Stimulated activated CD4-positive, alpha-beta T cell treated with anti-CD3 and anti-CD28 coated beads, TNF-alpha, amount 100 ng/mL, for 4 hours (primary cell): ENCODE measurements at places on chromosomes 5 and 9.
A peak's percentile ranks its signal among the peaks of the same experiment; 100 is the strongest.

- DNase-seq = no peak
Measured at GRCh38 chr5:142782976-142783530, 12.9 kb downstream of the ARHGAP26 start.

GRCh38 chr5:33180900-33181299 lies 259.9 kb upstream of the TARS1 start:
- DNase-seq = no peak

- DNase-seq = no peak
Measured at GRCh38 chr9:5667391-5667790, 38.5 kb downstream of the RIC1 start.

DNA sequence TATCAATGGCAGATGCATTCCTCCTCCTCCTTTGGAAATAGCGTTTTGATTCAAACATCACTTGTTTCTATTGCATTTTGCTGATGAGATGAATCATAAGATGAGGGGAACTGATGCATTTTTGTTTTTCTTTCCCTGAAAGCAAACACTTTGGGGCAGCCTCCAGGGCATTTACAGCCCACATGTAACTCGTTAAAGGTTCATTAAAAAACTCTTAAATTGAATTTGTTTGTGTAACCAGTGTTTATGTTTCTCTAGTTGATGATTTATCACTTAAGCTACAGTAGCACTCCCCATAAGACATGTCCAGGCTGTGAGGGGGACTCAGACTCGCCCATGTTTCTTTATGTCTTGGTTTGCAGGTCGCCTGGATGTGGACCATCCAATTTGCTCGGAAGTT lies 246.1 kb upstream of the ANKH start:
- no peak for DNase-seq

DNA sequence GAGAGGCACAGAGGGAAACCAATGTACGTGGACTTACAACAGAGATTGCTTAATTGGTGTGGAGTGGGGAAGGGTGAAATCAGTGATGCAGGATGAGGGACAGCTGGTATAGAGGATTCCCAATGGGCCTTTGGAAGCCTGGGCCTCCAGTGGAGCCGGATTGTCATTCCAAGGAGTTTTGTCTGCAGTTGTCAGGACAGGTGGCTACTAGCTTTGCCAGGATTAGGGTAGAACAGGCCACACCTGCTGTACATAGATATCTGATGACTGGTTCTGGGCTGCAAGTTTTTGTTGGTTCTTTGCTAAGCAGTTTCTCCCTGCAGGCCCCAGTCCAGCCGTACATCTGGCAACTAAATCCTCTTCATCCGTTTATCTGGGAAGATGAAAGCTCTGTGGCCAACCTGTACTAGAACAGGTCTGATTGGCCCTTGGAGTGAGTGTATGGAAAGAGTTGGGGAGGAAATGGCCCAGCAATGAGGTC lies 4.2 kb downstream of the SKP2 start:
- no peak for DNase-seq

- no peak for DNase-seq
Measured at GRCh38 chr5:177169271-177169670, 35.7 kb downstream of the NSD1 start.

DNA sequence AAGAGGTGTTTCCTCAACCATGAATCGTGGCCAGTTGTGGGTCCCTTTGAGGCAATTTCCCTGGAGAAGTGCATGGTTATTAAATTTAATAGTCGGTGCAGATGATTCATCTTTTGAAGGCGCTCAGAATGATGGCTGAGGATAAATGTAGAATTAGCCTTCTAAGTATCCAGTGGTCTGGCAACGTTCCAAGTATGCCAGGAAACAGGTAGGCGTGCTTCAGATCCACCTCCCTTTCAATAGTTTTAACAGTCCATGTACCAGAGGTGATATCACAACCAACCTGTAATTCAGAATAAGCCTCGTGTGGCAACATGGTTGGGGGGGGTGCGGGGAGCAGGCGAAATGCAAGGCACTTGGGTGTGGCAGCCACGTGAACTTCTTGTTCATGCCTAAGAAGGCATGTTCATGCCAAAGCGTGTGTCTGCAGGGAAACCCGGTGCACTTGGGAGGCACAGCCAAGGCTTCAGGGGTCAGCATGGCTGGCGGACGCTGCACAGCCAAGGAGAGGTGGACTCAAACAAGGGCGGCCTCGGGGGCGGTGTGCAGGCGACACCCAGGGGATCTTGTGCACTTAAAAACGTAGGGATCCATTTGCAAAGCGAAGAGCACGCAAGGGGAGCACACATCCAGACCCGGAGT lies 5.2 kb upstream of the NKD2 start:
- no peak for DNase-seq

- DNase-seq = peak; percentile 87
Measured at GRCh38 chr5:95554647-95555548, at the start of the genes ARSK and SKIC3. ARSK (plus strand) TSS chr5:95555101; CDS start chr5:95555279, 178 bp downstream. SKIC3 (minus strand) TSS chr5:95554977; CDS start chr5:95547150, 7,827 bp downstream.

GRCh38 chr9:115349542-115349941 lies 231.6 kb upstream of the TNC start:
- DNase-seq = no peak

GRCh38 chr9:33619666-33620404 lies 95.8 kb downstream of the ANKRD18B start:
- DNase-seq = no peak

DNA sequence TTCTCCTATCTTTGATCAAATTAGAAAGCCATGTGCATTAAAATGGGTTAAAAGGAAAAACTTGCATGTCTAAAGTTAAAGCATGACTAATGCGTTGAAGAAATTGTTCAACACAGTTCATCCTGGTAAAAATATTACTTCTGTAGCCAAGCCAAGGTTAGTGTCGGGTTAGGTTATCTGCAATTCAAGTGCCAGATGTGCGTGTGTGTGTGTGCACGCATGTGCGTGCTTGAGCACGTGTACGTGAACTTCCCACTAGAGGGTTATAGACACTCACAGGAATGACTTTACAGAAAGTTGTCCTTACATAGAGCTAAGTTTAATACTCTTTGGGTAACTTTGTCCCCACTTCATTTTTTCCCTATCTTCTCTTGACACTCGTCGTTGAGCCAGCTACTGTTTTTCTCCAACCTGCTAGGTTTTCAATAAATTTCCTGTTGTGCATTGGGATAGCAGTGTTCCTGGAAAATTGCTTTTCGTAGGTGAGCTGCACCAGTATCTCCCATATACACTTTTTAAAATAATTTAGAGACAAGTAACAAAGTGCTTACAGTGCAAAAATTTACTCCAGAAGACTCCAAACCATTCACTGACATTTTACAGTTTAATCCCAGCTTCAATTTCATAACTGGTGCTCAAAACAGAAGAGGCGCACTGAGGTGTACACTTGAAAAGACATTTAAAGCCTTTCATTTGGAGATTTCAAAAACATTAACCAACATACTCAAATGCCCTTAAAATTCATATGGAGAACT lies 353.8 kb downstream of the NFIB start:
- no peak for DNase-seq

DNA sequence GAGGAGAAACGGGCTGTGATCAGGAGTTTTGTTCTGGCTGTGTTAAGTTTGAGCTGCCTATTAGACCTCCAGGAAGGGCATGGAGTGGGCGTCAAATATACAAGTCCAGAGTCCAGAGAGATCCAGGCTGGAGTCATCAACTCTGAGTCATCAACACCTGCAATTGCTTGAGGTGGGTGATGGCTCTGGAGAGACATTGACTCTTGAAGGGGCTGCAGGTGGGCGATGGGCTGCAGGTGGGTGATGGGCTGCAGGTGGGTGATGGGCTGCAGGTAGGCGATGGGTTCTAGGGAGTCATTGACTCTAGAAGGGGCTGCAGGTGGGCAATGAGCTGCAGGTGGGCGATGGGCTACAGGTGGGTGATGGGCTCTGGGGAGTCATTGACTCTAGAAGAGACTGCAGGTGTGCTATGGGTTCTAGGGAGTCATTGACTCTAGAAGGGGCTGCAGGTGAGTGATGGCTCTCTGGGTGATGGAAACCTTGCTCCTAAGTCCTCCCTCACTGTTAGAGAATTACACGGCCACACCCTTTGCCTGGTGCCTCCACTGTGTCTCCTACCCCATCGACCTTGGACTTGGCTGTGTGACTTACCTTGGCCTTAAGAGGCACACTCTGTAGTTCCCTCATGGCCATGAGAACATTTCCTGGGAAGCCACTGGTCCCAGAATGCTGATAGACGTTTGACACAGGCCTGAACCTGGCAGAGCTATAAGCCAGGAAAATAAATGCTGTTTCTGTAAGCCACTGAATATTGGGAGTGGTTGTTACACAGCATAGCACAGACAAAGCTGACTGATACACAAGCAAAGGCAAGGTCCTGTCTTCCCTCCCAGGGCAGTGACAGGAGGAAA lies 10.4 kb upstream of the FIBCD1 start:
- DNase-seq = no peak

DNA sequence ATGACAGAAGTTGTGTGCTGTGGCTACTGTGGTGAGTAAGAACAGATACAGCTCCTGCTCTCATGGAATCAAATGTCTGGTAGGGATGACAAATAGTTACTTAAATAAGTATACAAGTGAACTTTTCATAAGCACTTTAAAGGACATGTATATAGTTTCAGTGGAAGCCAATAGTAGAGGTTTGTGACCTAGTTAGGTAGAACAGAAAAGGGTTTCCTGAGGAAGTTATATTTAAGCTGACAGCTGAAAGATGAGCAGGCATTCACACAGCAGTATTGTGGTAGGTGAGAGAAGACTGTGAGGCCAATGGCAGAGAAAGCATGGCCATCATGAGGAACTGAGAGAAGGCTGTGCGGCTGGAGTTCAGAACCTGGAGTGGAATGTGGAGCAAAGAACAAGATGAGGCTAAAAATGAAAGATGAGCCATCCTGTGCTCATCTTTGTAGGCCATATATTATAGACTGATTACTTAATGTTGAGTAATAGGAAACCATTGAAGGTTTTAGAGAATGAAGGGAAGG lies 15.4 kb downstream of the FAM174A start:
- no peak for DNase-seq

- no peak for DNase-seq
Measured at GRCh38 chr9:133050142-133050541, 11.6 kb upstream of the CEL start.

GRCh38 chr5:147800491-147800890 lies 18.0 kb upstream of the JAKMIP2 start:
- DNase-seq = no peak

- no peak for DNase-seq
Measured at GRCh38 chr9:87622098-87622497, 103.8 kb upstream of the CTSL start.

GRCh38 chr5:31283326-31283725 lies 89.8 kb downstream of the CDH6 start:
- no peak for DNase-seq

DNA sequence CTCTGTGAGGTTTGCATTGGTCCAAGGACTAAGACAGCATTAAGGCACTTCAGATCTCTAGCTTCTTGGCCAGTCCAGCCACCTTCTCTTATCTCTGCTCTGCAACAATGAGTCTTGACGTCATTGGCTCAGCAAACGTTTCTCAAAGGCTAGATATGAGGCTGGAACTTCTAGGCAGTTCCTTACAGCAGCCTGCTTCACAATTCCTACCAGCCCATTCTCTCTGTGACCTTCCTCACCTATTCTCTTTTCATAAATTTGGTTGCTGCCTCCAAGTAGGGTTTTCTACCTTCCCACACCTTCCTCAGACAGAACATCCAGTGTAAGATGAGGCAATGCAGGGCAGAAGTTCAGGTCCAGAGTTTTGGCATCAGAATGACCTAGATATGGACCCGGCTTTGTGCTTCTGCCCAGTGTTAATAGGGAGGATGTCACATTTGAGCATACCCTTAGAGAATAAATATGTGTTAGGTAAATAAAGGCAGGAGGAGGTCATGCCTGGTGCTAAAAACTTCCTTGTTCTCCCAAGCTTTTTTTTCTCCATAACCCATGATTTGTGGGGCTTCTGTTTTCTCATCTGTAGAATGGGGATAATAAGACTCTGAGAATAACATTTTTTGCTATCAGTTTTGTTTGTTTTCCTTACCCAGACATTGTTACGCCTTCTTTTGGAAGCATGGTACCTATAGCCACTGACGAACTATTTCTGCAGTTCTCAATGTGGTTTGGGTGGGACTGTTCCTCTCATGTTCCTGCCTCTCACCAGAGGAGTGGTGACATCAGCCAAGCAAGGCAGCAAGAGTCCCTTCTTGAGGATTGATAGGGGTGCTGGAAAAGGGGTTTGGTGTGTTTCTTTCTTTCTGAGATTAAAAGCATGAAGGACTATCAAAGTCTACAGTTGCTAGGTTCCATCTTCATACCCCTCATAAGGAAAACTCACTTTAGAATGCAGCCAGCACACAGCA lies 220.6 kb upstream of the TRIM32 start:
- no peak for DNase-seq

DNA sequence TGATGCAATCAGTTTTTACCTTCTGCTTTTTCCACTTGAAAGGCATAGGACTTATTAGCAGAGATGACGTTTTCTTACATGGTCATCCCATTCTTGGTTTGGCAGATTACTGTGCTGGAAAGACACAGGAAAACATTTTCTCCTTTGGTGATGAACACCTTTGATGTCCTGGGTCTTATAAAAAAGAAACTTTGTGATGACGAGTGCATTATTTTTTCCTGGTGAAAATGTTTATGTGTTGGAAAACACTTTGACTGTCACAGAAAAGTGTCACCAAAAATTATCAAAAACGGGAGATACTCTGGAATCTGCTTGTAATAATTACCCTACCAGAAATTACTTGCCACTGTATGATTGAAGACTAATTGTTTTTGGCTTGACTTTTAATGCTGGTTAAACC lies 2020.9 kb downstream of the MAT2B start:
- no peak for DNase-seq

DNA sequence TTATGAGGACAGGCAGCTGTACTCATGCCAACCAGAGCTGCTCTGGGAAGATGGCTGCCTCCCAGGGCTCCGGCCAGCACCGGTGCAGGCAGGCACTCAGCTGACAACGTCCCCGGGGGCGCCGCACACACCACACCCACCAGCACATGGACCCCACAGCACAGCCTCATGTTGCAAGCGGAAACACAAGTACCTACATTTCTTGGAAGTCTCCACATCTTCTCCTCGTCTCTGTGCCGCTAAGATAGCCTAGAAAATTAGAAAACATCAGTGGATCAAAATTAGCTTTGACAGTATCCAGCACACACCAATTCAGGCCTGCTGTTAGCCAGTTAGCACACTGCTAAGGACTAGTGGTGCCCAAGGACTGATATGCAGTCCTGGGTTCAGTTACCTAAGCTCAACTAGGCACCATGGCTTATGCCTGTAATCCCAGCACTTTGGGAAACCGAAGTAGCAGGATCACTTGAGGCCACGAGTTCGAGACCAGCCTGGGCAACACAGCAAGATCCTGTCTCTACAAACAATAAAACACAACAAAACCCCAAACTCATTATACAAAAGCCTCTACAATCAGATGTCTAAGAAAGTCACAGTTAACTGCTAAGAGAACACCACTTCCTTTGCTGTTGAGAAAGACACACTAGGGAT lies 2.4 kb downstream of the EDF1 start:
- no peak for DNase-seq

DNA sequence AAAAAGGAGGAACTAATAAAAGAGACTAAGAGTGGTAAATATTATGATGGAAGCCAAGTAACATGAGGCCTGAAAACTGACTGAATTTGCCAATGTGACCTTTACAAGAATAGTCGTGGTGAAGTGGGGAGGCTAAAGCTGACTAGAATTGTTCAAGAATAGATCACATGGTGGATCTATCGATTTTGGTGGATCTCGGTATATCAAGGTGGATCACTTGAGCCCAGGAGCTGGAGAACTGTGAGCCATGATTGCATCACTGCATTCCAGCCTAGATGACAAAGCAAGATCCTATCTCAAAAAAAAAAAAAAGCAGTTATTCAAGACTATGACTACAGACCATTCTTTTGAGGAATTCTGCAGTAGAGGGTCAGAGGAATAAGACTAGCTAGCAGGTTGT lies 15.1 kb downstream of the ERMP1 start:
- no peak for DNase-seq

GRCh38 chr5:91950328-91950727 lies 567.2 kb upstream of the ARRDC3 start:
- no peak for DNase-seq
